ENCODE measurements at places on chromosomes 2 and 18. TPM values are rescaled to one million over a fixed set of nuclear protein-coding genes. Genes with fewer than 3 reads are reported as not detected.

The MAPRE3 gene
- 13.9 TPM for total RNA-seq

The C2orf49 gene
- 29.8 TPM for total RNA-seq

GRCh38 chr2:233048569-233049193, 11.5 kb upstream of the INPP5D start:
- no peak for DNase-seq

DNA sequence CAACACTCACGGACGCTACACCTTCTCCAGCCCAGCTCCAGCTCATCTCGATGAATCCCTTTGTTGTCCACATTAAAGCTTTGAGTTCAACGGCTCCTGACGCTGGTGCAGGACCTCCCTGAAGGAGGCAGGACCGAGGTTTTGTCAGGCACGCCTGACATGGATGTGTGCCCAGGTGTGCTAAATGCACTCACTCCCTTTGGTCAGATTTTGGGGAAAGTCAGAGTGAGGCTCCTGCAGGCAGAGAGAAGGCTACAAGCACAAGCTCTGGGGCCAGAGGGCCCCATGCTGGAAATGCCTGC, 78.6 kb downstream of the NDUFA10 start:
- DNase-seq: no peak

The RASGRP3 gene
- total RNA-seq: 7.7 TPM

- DNase-seq: no peak
Observed at GRCh38 chr18:13516855-13517254, 209.5 kb downstream of the FAM210A start.

GRCh38 chr2:2669316-2669715, 338.2 kb upstream of the MYT1L start:
- DNase-seq: no peak

DNA sequence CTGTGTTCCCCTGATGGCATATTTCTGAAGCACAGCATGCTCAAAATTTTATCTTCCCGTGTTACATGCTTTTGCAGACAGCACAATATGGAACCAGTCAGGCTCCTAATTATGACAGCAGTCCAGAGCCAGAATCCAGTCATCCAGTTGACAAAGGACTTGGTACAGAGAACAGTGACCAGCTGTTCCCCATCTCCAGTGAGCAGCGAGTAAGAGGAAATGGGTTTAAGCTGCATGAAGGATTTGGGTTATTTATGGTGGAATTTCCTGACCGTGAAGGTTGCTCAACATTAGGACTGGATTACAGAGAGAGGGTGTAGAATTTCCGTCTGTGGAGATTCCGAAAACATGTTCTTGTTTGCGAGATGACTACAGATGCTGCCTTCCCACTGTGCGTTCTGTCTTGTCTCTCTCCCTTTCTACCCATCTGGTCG, 24.4 kb downstream of the SGPP2 start:
- DNase-seq: no peak

DNA sequence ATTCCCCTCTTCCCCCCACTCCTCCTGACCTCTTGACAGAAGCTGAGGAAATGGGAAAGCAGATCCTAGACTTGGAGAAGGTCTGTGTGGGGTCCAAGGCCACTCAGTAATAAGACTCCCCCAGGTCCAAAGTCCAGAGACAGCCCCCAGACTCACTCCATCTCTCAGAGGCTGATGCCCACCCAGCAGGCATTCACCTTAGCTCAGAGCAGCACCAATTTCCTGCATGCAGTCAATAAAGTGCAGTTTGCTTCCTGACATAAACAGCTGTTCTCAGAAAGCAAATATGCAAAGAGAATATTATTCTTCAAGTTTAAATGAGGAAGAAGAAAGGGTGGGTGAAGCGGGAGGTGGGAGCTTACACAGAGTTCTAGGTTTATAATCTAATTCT, 84.1 kb upstream of the RTN4 start:
- no peak for DNase-seq

GRCh38 chr18:79952456-79952995, 1.1 kb upstream of the SLC66A2 start:
- DNase-seq: no peak

- DNase-seq: no peak
Observed at GRCh38 chr2:74858281-74858680, 24.4 kb downstream of the HK2 start.

Data from frontal cortex (tissue), 4 donors.